ENCODE measurements at places on chromosomes 6 and 20. TPM values are rescaled to one million over a fixed set of nuclear protein-coding genes. Genes with fewer than 3 reads are reported as not detected.

Gene LY6G6F
- total RNA-seq, result not detected

DNA sequence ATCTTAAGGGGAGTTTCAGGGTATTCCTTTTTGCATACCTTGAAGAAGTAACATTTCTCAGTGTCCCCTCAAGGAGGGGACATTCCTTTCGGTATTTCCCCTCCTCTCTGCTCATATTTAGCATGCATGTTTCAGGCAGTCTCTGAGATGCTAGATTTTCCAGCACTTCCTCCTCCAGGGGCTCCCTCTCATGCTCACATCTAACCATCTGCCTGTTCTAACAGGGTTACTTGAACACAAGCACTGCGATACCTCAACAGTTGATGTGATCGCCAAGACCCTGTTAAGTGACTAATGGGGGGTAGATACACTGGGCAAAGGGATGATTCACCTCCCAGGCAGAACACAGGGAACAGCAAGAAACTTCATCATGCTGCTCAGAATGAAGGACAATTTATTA is 12.9 kb upstream of the MCM3 start:
- no peak overlapping the region for H3K4me3 ChIP-seq
- no peak overlapping the region for H3K27ac ChIP-seq
- no peaks in the 10 kb centered on the region for H3K27me3 ChIP-seq
- H3K36me3 ChIP-seq, result no peaks in the 10 kb centered on the region
- peaks cover 4% of the 10 kb centered on the region for H3K4me1 ChIP-seq

Gene CCM2L
- total RNA-seq, result 5.4 TPM

DNA sequence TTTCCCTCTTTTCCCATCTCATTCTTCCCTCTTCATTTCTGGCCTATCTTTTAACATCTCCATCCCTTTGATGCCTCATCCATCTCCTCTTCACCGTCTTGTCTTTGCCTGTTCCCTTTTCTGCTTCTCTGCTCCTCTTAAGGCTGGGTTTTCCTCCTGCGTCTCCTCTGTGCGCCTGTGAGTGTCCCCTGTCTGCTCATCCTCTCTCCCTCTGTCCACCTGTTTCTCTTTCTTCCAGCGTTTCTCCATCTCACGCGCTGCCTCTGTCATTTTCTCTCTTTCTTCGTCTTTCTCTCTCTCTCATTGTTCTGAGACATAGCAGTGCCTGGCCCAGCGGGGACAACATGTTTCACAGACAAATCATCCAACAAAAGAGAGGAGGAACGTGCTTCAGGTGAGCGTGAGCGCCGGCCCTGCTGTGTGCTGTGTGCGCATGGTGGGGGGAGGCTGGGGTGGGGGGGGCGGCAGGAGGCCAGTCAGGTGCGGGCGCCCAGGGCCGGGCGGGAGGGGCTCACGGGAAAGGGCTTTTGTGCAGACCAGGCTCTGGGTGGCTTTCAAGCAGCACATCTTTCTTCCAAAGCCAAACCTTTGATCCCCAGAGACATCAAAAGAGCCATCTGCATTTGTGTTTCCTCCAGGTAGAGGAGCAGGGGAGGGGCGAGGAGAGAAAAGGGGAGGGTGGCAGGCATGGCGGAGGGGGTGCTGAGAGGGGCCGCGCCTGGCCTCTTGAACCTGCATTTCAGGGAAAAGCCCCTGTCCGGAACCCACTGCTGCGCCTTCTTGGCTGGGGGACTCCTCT is 121.3 kb downstream of the VEGFA start:
- DNase-seq, result no peak
- no peak overlapping the region for H3K4me3 ChIP-seq
- H3K27ac ChIP-seq, result no peak overlapping the region
- no peaks in the 10 kb centered on the region for H3K36me3 ChIP-seq
- H3K4me1 ChIP-seq, result no peaks in the 10 kb centered on the region

Gene MOG
- total RNA-seq, result not detected

Gene CCDC170
- total RNA-seq, result 0.66 TPM

DNA sequence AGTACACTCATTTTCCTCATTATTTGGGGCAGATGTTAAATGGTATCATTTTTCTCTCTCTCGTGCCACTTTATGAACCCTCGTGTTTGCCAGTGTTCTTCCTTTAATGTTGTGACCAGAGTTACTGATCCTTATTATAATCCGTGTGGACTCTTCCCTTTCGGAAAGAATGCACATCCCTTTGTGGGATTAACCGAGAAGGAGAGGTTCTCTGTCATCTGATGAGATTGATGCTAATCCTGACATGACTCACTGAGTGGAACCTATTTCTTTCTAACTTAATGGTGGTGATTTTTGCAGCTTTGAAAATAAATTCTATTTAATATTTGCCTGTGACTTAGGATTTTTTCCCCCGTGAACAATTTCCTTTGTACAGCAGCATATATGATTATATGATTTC is 300.0 kb upstream of the MAN1A1 start:
- no peak overlapping the region for H3K27ac ChIP-seq
- H3K4me3 ChIP-seq, result no peak overlapping the region
- no peaks in the 10 kb centered on the region for H3K4me1 ChIP-seq

DNA sequence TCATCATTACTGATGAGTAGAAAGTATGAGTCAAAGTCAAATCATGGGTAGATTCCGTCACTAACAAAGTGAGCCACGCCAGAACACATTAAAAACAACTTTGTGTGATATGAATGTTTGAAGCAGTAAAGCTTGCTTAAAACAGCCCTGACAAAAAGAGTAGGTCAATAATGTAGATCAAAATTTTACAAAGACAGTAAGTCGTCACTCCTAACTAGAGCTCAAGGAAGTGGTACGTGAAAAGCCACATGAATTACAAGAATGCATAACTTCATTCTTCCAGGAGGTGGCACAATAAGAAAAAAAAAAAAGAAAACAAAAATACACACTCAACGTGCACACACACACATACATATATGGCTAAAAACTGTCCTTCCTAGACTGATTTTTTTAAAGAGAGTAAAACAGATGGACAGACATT is 69.9 kb downstream of the HACE1 start:
- H3K27me3 ChIP-seq, result no peaks in the 10 kb centered on the region
- H3K27ac ChIP-seq, result no peak overlapping the region
- no peaks in the 10 kb centered on the region for H3K4me1 ChIP-seq
- DNase-seq, result no peak

Data from tibial nerve (tissue), 4 donors.